Fibroblast of skin of right biceps (primary cell): ENCODE measurements at places on chromosomes 7 and 10.

GRCh38 chr7:37084303-37084702 is 360.0 kb upstream of the AOAH start:
- DNase-seq: no peak

DNA sequence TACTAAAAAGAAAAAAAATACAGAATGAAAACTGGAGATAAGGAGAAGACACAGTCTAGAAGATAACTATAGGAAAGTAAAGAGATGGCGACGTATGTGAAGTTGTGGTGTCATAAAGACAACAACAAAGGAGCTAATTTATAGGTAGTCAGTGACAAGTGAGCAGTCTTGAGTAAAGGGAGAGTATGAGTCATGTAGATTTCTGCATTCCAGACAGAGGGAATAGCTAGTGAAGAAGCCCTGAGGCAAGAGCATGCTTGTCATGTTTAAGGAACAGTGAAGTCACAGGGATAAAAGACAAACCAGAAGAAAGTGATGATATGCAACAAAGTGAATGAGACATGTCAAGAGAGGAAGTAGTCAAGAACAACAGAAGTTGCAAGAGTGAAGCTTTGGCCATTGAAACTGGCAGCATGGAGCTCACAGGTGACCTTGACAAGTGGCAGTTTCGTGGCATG is 2.3 kb upstream of the MIOS start:
- DNase-seq: peak; percentile 88

DNA sequence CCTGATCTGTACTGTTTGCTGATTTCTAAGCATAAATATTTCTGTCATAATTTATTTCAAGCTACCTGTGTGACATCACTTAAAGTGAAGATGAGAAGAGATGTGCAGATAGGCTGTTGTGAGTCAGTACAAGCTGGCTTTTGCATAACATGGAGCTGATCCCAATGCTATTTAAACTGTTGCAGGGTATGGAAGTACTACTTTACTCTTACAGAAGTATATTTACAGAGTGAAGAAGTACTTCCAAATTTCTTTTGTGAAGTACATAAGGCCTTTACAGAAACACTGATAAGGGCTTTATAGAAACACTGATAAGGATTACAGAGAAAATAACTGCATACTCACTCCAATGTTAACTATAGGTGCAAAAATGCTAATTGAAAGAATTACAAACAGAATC is 911.6 kb downstream of the LRMDA start:
- no peak for DNase-seq

GRCh38 chr7:30645661-30646060 is 36.6 kb downstream of the CRHR2 start:
- no peak for DNase-seq

DNA sequence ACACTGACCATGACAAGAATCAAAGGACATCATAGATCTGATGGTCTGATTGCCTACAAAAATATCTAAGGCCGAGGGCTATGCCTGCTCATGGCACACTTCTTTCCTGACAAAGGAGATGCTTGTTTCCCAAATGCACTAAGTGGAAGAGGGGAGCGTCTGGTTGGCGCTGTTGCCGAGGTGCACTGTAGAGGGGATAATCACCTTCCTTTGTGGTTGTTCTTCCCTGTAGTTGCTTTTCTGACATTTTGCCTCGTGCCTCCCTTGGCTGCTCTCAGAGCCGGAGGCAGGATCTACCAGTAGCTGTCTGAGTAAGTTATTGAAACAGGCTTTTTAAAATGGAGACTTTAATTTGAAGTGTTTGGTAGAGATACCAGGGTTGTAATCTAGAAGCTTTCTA is 352.0 kb downstream of the SORCS3 start:
- DNase-seq: no peak

- no peak for DNase-seq
Measured at GRCh38 chr7:44977304-44977958, 1.4 kb downstream of the MYO1G start.

GRCh38 chr7:35680403-35681013 is 14.4 kb downstream of the HERPUD2 start:
- no peak for DNase-seq

DNA sequence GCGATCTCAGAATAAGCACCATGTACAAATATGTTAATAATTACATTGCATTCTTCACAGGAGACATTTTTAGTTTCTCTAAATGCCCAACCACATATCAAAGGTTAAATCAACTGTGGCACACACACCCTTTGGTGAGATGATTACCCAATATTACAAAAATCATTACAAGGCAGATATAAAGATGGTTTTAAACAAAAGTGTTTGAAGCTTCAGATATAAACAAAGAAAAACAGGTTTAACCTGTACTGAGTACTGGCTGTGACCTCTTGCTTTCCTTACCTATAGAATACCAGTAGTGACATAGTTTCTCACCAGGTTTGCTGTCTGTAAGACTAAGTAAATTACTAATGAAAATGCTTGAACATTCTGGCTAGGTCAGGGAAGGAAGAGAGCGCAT is 360.0 kb upstream of the IGFBP3 start:
- DNase-seq: no peak

GRCh38 chr10:92742331-92743228 is 52.8 kb downstream of the HHEX start:
- no peak for DNase-seq

GRCh38 chr7:134051020-134051419 is 76.1 kb upstream of the LRGUK start:
- DNase-seq: no peak

GRCh38 chr10:78981970-78982281 is 86.8 kb upstream of the ZMIZ1 start:
- DNase-seq: no peak

GRCh38 chr10:60382946-60383681 is 6.6 kb downstream of the ANK3 start:
- peak; percentile 18 for DNase-seq

- peak; percentile 53 for DNase-seq
Measured at GRCh38 chr7:128045766-128046165, 14.5 kb upstream of the LRRC4 start.

GRCh38 chr10:75712242-75712880 is 280.9 kb downstream of the LRMDA start:
- no peak for DNase-seq

DNA sequence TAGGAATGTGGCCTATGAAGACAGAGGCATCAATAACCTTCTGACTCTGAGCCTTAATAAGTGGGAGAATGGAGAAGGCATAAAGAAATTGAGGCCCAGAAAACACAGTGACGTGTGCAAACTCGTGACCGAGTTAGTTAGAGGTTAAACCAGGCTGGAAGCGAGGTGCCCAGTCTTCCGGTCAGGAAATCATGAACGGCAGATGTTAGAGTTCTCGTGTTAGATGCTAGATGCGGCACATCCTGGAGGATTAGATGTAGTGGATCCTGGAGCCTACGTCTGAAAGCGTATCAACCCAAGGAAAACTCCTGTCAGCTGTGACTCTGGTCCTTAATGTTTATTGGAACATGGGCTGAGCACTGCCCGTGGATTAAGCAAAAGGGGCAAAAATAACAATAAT is 275.9 kb downstream of the TCF7L2 start:
- no peak for DNase-seq

DNA sequence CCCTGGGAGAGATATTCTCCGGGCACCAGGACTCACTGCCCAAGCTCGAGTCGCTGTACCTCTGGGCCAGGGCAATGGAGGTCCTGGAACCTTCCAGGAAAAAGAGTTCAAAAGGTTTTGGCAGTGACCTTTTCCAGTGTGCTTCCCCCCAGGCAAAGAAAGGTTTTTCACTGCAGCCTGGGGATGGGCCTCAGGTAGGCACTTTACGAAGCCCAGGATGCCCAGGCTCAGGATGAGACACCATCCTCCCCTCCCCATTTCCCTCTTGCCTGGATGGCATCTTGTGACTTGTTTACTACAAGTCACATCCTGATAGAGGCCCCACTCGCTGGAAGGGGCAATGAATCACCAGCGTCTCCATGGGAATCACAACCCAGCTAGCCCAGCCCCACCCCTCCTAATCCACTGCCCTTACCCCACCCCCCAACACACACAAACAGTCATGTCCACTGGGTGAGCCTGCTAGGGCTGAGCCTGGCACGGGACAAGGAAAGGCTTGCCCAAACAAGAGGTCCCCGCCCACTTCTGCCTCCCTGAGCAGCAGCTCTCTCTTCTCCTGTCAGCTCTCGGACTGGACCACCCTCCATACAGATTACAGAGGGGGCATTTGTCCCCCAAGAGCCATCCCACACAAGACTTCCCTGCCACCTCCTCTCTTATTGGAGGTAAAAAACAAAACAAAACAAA is 93.8 kb upstream of the SMNDC1 start:
- DNase-seq: peak; percentile 96

DNA sequence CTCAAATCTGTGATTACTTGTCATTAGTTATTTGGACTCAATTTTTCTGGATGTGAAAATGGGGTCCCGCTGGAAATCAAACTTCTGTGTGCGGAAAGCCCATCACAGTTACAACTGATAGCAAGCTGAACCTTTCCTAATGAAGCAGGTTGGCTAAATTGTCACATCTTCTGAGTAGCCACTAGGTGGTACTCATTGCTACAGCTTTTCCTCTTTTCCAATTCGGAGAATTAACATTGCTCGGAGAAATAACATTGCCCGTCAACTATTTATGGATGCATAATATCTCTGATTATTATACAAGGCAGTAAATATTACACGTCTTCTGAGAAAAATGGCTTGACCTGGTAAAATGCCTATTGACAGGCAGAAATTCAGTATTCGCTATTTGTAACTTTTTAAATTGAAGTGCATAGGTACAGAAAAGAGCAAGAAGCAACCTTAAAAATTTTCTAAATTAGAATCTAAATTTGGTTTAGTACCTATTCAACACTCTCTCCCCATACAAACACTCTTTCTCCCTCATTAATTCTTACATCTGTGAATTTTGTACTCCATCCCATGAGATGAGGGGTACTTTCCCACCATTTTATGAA is 17.3 kb upstream of the BLOC1S2 start:
- peak; percentile 14 for DNase-seq

DNA sequence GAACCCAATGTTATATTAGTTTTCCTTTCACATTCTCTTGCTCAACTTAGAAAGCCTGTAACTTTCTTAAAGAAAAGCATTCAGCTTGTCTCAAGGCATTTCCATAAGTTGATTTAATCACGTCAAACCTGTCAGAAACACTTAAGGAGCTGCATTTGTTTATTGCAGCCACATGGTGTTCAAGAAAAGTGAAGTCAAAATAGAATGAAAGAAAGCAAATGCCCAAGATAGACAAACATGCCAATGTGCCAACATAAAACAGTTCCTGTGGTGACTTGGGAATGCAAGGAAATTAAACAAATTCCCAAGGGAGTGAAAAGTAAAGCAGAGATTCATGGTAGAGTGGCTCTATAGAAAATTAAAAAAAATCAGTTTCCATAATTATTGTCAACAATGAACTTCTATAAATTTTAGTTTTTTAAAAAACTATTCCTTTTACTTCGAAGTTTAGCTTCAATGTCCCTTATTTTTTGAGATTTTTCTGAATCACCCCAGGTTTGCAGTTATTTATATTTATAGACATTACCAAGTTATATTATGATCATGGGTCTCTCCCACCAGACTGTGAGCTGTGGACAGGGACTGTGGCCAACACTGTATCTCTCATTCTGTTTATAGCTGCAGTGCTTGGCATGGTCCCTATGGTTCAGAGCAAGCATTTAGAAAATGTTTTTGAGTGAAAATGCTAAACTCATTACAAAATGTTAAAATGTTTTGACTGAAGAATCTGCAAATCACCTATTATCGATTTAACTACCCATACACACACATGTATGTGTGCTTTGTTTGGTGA is 887.4 kb downstream of the REEP3 start:
- DNase-seq: no peak
